Stimulated activated naive B cell treated with anti-CD40 and anti-IgM and Interleukin-4, amounts not matched to agents 10 μg/mL and 1 μg/mL and 100 μg/mL, for 72 hours (primary cell): ENCODE measurements at places on chromosomes 3 and 15.
A peak's percentile ranks its signal among the peaks of the same experiment; 100 is the strongest.

- DNase-seq = no peak
These were observed 680 bp downstream of the POC1A start for GRCh38 chr3:52153389-52154096.

DNA sequence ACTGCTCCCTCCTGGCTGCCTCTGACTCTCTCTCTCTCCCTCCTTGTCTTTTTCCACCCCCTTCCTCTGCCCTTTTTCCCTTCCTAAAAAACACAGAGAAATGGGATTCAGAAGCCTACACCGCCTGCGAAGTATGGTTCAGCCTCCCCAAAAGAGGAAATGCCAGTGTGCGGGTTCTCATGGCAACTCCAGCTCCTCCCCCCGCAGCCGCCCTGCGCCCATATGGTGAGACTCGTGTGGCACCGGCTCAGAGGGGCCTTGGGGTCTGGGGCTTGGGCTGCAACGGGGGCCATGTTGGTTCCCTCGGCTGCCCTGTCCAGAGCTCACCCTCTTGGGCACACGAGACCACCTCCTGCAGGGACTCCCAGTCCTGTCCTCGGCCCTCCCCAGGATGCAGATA is 23.6 kb upstream of the LINGO1 start:
- DNase-seq = no peak

GRCh38 chr15:35827911-35828310 is 281.9 kb upstream of the DPH6 start:
- no peak for DNase-seq

DNA sequence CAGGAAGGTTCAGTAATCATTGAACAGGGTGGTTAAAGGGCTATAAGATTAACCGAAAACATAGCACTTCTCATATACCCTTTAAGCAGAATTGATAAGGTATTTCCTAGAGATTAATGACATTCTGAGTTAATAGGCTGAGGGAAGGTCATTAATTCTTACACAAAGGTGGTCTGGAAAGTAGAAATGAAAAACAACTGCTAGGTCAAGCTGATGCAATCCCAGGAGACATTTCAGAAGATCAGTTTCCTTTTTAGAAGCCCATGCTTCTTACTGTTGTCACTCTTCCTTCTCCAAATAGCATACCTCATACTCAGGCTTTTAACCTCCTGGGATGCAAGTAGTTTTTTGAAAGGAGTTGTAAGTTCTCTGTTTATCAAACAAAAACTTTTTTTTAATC is 8.8 kb downstream of the FILIP1L start:
- no peak for DNase-seq

GRCh38 chr3:117746066-117746465 is 1036.5 kb downstream of the TUSC7 start:
- DNase-seq = no peak

DNA sequence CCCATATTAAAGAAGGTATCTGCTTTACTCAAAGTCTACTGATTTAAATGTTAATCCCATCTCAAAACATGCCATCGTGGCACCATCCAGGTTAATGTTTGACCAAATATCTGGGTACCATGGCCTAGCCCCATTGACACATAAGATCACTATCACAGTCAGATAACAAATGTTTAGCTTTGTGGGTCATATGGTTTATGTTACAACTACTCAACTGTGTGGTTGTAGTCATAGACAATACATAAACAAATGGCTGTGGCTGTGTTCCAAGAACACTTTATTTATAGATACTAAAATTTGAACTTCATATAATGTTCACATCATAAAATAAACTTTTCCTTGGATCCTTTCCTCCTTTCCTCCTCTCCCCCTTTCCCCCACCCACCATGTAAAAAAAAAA is 9.8 kb upstream of the SNRPN start:
- no peak for DNase-seq

- DNase-seq = no peak
These were observed 25.2 kb downstream of the UBE2E1 start for GRCh38 chr3:23830869-23831484.

- DNase-seq = no peak
These were observed 25.7 kb downstream of the PCOLCE2 start for GRCh38 chr3:142863010-142863817.

DNA sequence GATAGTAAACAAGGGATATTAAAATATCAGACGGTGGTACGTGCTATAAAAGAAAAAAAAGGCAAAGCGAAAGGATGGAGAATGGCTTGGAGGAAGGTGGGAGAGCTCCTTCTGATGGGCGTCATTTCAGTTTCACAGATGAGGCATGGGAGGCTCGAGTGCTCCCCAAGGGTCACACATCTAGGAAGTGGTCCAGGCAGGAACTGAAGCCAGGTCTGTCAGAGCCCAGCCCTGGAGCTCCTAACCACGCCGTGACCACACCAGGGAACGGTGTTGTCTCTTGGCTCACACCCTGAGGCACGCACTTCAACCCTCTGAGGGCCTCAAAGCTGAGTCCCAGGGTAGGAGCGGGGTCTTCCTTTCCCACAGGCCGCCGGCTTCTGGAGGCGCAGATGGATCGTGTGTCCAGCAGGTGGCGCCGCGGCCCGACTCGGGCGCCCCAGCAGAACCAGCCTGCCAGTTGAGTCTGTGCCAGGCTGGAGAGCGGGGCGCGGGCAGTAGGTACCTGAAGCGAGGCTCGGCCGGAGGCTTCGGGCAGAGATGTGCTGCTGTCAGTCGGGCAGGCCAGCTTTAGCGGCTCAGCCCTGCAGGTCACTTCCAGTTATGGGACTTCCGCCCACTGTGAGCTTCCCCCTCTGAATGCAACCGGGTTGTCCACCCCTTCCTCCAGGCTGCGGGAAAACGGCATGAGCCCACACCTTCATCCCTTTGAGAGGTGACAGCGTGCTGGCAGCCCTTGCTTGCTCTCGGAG is 68.1 kb downstream of the SLC6A1 start:
- peak; percentile 39 for DNase-seq

- DNase-seq = no peak
These were observed 111.8 kb upstream of the C15orf61 start for GRCh38 chr15:67409175-67409574.

- DNase-seq = peak; percentile 33
These were observed 32.2 kb upstream of the FMN1 start for GRCh38 chr15:33226559-33227181.

DNA sequence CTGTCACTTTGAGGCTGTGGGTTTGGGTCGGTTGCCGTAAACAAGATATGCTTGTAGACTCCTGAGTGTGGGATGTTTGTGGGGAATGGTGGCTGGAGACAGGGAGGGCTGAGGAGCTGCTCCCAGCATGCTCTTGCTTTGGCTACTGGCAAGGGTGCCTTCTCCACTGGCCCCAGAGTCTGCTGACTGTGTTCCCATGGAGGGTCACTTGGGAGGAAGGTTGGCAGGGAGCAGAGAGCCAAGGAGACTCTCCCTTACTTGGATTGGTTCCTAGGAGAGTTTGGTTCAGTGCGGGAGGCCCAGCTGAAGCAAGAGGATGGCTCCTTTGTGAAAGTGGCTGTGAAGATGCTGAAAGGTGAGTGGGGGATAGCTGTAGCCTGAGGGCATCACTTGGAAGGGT is 11.8 kb downstream of the TYRO3 start:
- DNase-seq = no peak

GRCh38 chr15:48871542-48871941 is 6.4 kb upstream of the EID1 start:
- DNase-seq = no peak

DNA sequence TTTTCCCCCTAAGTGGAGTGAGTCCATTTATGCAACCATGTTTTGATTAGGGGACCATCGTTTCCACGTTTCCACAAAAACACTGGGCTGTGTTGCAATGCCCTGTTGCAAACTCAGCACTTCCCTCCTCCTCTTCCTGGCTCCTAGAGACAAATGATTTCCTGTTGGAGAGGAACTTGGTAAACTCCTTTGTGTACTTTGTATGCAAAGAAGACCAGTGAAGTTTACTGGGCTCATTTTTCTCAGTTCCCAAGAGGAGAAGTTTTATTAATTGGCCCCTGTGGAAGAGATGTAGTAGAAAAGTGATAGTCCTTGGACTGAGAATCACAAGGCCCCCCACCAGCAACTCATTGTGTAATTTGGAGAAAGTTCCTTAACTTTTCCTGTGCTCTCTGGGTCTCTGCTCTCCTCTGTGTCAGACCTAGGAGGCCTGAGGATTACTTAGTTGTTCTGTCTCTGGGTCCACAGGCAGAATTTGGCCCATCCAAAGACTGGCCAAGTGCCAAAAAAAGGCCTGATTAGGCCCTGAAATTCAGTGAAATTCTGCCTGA is 95.0 kb downstream of the ATG7 start:
- no peak for DNase-seq

DNA sequence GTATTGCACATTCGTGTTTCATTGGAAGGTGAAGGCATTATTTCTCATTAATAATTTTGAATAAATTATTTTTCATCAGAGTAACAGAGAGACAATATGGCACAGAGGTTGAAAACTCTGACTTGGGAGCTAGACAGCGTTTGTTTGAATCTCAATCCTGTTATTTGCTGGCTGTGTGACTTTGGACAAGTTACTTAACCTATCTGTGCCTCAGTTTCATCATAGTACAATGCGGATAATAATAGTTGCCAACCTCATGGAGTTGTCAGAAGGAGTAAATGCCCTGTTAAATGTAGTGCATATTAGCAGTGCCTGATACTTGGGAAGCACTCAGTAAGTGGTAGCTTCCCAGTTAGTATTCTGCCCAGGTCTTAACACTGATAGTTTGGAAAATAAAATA is 151.7 kb downstream of the SPATA16 start:
- no peak for DNase-seq

DNA sequence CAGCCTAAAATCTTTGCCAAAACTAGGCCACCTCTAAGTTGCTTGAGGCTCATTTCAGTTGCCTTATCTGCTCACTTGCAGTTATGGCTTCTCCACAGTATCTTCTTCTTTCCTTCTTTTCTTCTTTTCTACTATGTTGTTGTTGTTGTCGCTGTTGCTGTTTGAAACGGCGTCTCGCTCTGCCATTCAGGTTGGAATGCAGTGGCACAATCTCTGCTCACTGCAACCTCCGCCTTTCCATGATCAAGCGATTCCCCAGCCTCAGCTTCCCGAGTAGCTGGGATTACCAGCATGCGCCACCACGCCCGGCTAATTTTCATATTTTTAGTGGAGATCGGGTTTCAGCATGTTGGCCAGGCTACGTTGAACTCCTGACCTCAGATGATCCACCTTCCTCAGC is 210.8 kb upstream of the NR2F2 start:
- no peak for DNase-seq

- no peak for DNase-seq
These were observed 28.3 kb downstream of the AP3B2 start for GRCh38 chr15:82681371-82681770.

DNA sequence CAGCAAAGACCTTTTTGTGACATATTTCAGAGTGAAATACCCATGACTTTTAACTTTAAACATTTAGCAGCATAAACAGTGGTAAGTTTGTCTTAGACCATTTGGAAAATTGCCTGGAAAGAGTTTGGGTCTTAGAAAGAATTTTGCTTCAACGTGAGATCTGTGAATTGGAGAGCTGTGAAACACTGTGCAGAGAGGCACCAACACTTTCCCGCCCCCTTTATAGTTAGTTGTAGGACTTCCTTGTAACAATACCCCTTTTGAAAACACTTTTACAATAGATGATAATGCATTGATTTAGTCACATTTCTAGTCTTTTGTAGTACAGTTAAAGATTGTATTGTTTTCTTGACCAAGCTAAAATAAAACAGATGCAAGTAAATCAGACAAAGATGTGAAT is 43.5 kb upstream of the MBNL1 start:
- no peak for DNase-seq

DNA sequence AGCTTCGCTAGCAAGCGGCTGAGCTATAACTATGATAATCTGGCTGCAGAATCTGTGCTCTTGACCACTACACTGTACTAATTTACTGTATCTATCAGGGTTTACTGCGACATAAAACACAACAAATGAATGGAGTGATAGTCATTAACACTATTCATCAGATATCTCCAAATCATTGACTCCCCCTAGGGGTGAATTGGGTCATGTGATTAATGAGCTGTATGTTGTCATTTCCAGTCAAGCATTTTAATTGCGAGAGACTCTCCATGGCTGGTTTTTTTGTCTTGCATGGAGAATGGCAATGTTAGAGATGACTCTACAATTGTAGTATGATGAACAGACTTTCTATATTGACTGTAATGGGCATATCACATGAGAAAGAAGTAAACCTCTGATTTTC is 10.5 kb upstream of the TM4SF18 start:
- DNase-seq = no peak

DNA sequence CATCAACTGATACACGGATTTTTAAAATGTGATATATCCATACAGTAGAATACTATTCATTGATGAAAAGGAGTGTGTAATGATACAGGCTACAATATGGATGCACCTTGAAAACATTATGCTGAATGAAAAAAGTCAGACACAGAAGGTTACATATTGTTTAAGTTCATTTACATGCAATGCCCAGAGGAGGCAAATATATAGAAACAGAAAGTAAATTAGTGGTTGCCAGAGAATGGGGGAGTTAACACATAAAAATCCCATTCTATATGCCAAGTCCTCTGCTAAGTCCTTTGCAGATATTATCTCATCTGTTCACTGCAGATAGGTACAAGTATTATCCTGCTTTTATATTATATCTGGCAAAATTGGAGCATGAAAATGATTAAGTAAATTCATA is 22.1 kb upstream of the CDIN1 start:
- DNase-seq = no peak

DNA sequence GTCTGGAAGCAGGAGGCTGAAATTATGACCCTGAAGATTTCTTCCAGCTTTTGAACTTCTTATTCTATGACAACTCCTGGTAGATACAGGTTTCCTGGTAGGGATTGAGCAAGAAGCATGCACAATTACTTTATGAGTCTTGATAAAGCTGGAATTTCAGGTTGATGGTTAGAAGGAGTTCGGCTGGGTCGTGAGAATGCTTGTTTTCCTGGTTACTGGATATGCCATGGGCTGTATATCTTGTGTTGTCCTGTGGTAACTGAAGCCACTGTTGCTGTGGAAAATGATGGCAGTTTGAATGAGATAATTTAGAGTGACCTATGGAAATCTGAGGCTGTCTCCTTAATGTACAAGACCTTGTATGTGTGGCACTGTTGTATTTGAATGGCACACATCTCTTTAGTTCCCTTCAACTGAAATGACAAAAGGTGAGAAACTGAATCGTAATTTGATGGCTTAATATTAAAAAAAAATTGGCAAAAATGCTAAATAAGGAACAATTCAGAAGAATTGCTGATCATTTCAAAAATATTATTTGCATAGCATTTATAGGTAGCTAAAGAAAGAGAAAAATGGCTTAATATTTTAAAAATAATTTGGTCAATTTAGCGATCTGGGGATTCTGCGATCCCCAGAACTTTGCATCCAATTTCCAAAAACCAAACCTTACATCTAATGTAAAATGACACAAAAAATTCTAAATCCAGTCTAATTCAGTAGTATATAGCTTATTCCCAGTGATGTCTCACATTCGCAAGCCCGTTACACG is 1.1 kb upstream of the UBE2E1 start:
- DNase-seq = no peak

DNA sequence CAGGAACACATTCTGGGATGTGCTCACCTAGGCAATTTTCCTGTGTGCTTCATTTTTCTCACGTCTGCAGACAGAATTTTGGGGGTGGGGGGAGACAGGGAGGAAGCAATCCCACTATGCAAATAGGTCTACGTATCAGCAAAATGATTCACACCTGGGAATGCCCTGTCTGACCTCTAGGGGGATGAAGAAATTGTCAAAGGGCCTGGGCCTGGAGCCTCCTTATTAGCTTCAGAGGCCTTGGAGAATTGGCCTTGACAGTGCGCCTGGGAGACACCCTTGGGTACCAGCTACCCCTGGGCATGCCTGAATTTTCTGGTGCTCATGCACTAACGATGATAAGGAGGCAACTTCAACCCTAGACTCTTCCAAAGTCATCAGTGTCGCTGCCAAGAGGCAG is 207.5 kb downstream of the CADPS start:
- no peak for DNase-seq

GRCh38 chr3:30962084-30962483 is 67.6 kb upstream of the GADL1 start:
- no peak for DNase-seq
